ENCODE measurements at places on chromosomes 6 and 20.

- no peak for DNase-seq
Measured at GRCh38 chr6:156949376-156949775, 172.2 kb downstream of the ARID1B start.

- DNase-seq = no peak
Measured at GRCh38 chr20:38130687-38131587, 34.1 kb downstream of the TGM2 start.

- no peak for DNase-seq
Measured at GRCh38 chr6:12395898-12396297, 105.7 kb downstream of the EDN1 start.

DNA sequence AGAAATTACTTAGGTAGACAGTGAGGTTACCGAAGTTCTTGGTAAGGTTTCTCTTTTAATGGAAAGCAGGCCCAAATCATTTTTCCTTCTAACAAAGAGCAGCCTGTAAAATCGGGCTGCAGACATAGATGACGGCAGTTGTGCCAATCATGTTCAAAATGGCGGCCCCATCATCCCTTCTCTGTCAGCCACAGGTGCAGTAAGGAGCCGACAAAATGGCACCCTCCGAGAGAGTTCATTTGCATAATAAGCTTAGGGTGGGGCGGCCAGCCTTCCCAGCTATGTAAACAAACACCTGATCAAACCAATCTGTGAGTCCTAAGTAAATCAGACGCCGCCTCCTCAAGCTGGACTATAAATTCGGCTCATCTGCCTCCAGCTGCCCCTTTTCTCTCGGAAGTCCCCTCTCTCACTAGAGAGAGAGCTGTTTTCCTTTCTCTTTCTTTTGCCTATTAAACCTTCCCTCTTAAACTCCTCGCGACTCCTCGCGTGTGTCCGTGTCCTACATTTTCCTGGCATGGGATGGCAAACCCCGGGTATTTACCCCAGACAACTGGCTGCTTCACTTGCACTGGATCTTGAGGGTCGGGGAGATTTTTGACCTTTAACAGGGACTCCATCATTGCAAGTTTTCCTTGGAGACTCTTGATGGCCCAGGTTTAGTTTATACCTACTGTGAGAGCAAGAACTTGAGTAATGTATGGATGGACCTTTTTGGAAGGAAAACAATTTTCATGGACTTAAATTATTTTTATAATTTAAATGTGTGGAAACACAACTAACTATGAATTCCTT, 8.9 kb upstream of the DDR1 start:
- peak; percentile 7 for DNase-seq

DNA sequence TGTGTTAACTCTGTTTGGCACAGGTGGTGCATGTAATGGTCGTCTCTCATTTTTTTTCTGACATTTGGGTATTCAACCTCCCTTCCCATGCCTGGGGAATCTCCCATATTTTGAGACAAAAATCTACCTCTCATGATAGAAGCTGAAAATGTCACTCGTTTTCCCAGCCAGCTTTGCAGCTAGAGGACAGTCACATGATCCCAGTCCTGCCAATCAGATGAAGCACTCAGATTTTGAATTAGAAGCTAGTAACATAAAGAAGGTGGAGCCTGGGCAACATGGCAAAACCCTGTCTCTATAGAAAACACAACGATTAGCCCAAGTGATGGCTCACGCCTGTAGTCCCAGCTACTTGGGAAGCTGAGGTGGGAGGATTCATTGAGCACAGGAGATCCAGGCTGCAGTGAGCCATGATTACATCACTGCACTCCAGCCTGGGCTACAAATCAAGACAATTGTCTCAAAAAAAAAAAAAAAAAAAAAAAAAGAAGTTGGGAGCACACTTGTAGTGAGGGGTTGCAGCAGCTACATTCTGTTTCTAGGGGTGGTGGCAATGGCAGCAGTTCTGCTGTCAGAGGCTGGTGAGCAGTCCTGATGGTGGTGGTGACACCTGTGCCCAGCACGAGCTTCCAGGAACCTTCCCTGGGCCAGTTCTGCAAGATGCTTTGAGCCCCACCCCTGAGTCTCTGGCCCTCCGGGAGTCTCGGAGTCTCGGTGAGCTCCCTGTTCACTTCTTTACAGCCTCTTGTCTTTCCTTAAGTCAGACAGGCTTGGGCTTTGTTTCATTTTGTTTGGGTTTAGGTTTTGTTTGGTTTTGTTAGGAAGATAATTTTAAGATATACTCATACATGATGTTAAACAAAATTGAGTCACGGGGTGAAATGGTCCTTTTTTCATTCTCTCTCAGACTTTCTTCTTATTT, 94.1 kb upstream of the KCNG1 start:
- DNase-seq = no peak

DNA sequence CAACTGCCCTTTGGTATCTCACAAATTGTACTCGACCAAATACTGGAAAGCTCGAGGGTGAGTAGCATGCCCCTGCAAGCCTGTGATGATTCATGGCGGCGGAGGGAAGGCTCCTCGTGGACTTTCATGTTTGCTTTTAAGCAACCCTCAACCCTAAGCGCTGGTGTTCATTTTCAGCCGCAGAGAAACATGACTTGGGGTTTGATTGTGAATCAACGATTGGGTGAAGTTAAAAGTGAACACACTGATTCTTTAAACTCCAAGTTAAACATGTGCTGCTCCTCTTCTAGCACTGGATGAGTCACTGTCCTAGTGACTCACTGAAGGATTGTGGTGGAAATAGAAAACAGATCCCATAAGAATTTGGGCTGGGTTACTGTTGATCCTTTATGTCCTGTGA, 8.3 kb downstream of the CD109 start:
- DNase-seq = no peak

DNA sequence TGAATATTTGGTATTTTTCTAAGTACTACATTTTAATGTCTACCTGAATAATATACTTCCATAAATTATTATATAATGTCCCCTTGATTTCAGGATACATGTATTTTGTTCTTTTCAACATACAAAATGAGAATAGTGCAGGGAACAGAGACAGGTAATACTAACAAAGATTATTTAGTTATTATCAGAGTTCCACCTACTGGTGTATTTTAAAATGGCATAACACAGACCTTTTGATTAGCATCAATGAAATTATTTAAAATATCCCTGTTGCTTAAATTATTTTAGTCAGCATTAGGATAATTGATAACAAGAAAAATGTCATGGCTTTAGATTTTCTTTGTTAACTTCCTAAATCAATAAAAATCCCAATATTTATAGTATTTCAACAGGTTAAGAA, 184.0 kb downstream of the PRDM13 start:
- DNase-seq = peak; percentile 33

GRCh38 chr20:34301587-34302311, 1.4 kb downstream of the AHCY start:
- DNase-seq = no peak

DNA sequence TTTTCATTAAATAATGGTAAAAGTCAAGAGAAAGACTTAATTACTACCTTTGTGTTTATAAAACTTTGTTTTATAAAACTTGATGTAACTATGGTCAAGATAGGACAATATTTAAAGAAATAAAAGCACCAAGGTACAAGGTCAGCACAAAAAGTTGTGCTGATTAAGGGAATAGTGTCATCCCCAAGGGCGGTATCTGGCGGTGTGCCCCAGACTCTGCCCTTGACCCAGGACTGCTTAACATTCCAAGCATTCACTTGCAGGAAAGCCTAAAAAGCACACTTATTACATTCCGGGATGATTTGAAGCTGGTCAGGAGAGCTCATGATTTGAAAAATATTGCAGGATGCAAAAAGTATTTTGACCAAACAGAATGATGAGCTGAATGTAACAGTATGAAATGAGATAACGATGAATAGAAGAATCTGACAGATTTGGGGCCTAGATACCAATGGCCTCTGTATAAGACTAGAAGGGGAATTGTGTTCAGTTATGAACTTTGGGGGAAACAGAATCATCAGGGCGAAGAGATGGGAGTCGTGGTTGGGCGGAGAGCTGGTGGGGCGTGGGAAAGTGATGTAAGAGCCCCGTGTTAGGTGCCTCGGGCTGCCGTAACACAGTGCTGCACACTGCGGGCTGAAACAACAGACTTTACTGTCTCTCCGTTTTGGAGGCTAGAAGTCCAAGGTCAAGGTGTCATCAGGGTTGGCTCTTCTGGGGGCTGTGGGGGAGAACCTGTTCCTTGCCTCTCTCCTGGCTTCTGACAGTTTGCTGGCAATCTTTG, 77.2 kb downstream of the CDC5L start:
- no peak for DNase-seq

DNA sequence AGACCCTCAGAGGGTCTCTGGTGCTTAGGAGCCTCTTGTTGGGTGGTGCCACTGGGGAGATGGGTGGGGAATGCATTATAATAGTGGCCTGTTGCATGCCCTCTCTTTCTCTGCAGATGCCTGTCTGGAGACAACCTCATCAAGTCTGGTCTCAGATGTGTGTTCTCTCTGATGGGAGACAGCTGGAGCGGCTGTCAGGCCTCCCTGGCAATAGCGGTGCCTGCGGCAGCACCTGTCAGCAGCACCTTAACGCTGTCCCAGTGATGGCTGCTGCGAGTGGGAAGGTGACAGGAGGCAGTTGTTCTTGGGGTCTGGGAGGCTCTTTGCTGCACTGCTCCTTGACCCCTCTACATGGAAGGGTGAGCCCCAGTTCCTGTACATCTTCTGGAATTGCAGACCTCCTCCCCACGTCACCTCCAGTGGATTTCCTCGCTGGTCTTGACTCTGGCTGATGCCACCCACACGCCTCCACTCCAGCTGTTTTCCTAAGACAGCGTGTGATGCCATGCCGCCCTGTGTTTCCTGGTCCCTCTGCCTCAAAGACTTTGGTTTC, 63.3 kb upstream of the BLCAP start:
- no peak for DNase-seq
